ENCODE measurements at places on chromosomes 1 and 21. TPM values are rescaled to one million over a fixed set of nuclear protein-coding genes. Genes with fewer than 3 reads are reported as not detected.

Gene CHRM3
- total RNA-seq = 1.6 TPM

Gene FAM131C
- total RNA-seq = not detected

Gene TRIM45
- 1.1 TPM for total RNA-seq

Gene SLC45A3
- 1.6 TPM for total RNA-seq

Gene IRF6
- 1.9 TPM for total RNA-seq

Gene DYRK3
- 14.1 TPM for total RNA-seq

Gene WNT2B
- total RNA-seq = 2.9 TPM

Gene GRIK1
- 0.33 TPM for total RNA-seq

- H3K27ac ChIP-seq = peak overlapping the region; percentile 59
- no peaks in the 10 kb centered on the region for H3K4me1 ChIP-seq
- H3K36me3 ChIP-seq = no peaks in the 10 kb centered on the region
- DNase-seq = peak; percentile 25
- H3K27me3 ChIP-seq = no peaks in the 10 kb centered on the region
Observed at GRCh38 chr1:170586321-170587252, 54.6 kb downstream of the GORAB start.

DNA sequence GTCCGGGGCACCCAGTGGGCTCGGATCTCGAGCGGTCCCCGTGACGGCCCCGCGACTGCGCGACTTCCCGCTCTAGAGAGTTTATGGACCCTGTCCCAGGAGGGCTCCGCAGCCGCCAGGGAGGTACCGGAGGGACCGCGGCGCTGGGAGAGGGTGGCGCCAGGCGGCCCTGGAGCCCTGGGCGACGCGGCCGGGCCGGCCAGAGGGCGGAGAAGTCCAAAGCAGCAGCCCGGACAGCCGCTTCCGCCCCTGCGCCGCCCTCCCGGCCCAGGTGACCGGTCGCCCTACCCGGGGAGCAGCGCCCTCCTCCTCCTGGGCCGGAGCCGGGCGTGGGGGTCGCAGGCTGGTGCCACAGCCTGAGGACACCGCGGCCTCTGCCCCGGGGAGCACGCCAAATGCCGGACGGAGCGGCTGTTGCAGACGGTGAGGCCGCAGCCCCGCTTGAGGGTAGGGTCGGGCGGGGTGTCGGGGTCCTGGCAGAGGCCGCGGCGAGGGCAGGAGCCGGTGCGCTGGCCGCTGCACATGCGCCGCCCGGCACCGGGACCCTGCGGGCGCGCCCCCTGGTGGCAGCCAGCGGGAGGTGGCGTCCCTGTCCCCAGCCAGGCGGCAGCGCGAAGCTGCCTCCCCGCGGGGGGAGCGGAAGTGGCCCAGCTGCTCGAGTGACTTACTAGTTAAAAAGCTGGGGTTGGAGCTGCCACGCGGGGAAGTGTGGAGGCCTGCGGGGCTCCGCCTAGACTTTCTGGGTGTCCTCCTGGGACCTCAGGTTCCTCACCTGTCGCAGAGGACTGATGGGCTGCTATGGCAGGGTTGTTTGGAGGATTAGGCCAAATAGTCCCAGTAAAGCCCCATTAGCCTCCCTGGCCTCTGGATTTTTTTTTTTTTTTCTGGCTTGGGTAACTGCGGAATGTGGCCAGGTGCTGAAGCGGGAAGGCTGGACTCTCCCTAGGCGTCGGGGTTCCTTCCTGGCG lies 20.9 kb upstream of the ZNF678 start:
- no peaks in the 10 kb centered on the region for H3K36me3 ChIP-seq
- peak overlapping the region; percentile 49 for H3K27ac ChIP-seq
- peak; percentile 79 for DNase-seq
- H3K4me3 ChIP-seq = peak overlapping the region; percentile 70
- H3K27me3 ChIP-seq = no peaks in the 10 kb centered on the region

GRCh38 chr1:156498432-156499193 lies 2.0 kb downstream of the MEF2D start:
- H3K36me3 ChIP-seq = no peaks in the 10 kb centered on the region
- no peaks in the 10 kb centered on the region for H3K27me3 ChIP-seq
- DNase-seq = no peak
- H3K4me3 ChIP-seq = peak overlapping the region; percentile 90
- peak overlapping the region; percentile 100 for H3K27ac ChIP-seq
- peaks cover 52% of the 10 kb centered on the region for H3K4me1 ChIP-seq

DNA sequence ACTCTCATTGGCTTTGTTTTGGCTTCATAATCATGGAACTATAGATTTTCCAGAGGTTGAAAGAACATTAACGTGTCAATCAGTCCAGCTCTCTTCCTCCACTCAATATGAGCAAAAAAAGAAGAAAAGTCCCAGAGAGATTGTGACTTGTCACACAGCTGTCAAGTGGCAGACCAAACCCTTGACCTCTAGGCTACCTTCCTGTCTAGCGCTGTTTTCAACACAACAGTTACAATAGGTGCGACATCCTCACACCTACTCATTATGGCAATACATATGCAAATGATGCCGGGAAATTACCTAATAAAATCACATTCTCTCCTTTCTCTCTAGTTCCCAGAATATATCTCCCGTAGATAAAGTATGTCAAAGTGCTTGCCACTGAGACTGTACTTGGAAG lies 1.1 kb downstream of the WARS2 start:
- no peaks in the 10 kb centered on the region for H3K4me1 ChIP-seq
- peak overlapping the region; percentile 97 for H3K27ac ChIP-seq
- H3K27me3 ChIP-seq = no peaks in the 10 kb centered on the region
- H3K36me3 ChIP-seq = no peaks in the 10 kb centered on the region
- DNase-seq = no peak
- H3K4me3 ChIP-seq = peak overlapping the region; percentile 72

DNA sequence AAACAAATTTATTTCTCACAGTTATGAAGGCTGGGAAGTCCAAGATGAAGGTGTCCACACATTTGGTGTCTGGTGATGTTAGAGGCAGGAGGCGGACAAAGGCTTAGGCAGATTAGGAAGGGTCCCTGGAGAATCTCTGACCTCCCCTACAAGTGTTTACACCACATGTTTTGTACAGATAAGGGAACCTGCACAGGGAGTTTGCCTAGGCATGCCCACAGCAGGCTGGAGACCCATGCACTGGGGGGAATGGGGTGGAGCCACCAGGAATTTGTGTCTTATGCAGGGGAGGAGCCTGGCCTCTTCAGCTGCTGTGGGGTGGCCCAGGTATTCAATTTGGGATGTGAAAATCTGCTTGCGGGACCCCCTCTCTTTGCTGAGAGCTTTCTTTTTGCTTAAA lies 131.3 kb downstream of the PATJ start:
- H3K27ac ChIP-seq = no peak overlapping the region
- no peaks in the 10 kb centered on the region for H3K36me3 ChIP-seq

- no peaks in the 10 kb centered on the region for H3K36me3 ChIP-seq
- H3K27me3 ChIP-seq = no peaks in the 10 kb centered on the region
- no peak for DNase-seq
Observed at GRCh38 chr21:27314131-27314530, 347.2 kb upstream of the ADAMTS5 start.

- H3K4me3 ChIP-seq = no peak overlapping the region
- no peaks in the 10 kb centered on the region for H3K27me3 ChIP-seq
- H3K36me3 ChIP-seq = no peaks in the 10 kb centered on the region
- no peak overlapping the region for H3K27ac ChIP-seq
Observed at GRCh38 chr1:107804741-107805140, 160.2 kb downstream of the VAV3 start.

DNA sequence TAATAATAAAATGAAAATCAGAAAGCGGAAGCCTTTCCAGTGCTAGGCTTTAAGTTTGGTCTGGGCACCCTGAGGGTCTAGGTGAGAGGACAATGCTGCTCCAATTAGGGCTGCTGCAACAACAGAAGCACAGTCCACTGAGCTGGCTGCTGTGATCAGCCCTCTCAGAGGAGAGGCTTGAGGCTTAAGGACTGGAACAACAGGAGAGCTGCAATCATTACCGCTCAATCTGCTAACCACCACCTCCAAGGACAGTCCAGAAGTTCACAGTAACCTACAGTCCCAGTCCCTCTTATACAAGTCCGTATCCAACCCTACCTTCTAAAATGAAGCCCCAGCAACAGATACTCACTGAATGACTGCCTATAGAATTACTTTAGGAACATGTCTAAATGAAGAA lies 62.1 kb downstream of the USP24 start:
- H3K27ac ChIP-seq = no peak overlapping the region
- no peak for DNase-seq
- no peaks in the 10 kb centered on the region for H3K27me3 ChIP-seq
- H3K36me3 ChIP-seq = peaks cover 6% of the 10 kb centered on the region
- H3K4me3 ChIP-seq = no peak overlapping the region

GRCh38 chr1:212257157-212257556 lies 28.1 kb upstream of the PPP2R5A start:
- DNase-seq = no peak
- H3K4me1 ChIP-seq = no peaks in the 10 kb centered on the region
- no peak overlapping the region for H3K27ac ChIP-seq
- H3K4me3 ChIP-seq = no peak overlapping the region
- no peaks in the 10 kb centered on the region for H3K36me3 ChIP-seq

DNA sequence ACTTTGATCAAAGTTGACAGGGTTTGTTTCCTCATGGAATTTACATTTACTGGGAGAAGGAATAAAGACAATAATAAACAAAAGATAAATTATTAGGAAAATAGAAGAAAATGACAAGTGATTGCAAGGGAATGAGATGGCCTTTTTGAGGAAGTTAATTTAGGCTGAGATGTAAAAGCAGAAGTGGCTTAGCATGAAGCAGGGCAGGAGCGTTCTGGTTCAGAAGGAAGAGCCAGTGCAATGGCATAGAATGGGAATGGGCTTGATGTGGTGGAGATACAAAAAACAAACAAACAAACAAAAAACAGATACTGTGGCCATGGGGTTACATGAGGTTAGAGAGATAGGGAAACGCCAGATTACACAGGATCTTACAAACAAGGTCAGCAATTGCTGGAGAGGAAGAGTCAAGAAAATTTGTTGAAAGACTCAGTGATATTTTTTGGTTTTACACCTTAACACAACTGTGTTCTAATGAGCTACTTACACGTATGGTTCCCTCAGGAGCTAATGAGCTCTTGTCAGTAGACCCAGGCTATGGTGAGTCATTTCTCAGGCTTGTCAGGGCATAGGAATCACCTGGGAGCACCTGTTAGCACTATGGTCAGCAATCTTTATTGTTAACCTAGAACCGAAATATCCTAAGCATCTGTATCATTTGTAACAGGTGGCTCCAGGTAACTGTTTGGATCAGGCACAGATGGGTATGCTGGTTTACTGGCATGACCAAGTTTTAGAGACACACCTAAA lies 8.7 kb upstream of the CADM3 start:
- H3K4me1 ChIP-seq = no peaks in the 10 kb centered on the region
- no peak for DNase-seq
- no peak overlapping the region for H3K4me3 ChIP-seq
- no peak overlapping the region for H3K27ac ChIP-seq
- no peaks in the 10 kb centered on the region for H3K27me3 ChIP-seq

GRCh38 chr1:151508833-151509232 lies 2.4 kb upstream of the CGN start:
- no peaks in the 10 kb centered on the region for H3K36me3 ChIP-seq
- H3K27me3 ChIP-seq = no peaks in the 10 kb centered on the region
- peak overlapping the region; percentile 37 for H3K27ac ChIP-seq
- no peaks in the 10 kb centered on the region for H3K4me1 ChIP-seq
- H3K4me3 ChIP-seq = no peak overlapping the region
- no peak for DNase-seq

DNA sequence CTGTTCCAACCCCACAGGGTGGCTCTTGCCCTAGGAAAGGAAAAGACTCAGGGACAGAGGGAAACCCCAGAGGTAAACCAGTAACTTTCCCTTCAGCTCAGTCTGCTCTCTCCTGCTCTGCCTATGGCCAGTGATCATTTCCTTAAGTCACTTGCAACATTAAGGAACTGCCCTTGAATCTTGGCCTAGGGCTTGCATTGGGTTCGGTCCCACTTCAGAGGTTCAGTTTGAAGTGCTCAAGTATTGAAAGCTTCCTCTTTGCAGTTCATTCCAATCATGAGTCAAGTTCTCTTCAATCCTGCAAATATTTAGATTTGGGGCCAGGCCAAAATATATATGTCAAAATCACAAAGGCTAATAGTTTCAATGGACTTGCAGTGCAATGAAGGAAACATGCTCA lies 97.7 kb upstream of the IRF2BP2 start:
- no peaks in the 10 kb centered on the region for H3K27me3 ChIP-seq
- H3K27ac ChIP-seq = no peak overlapping the region
- H3K4me3 ChIP-seq = no peak overlapping the region
- no peaks in the 10 kb centered on the region for H3K36me3 ChIP-seq
- H3K4me1 ChIP-seq = no peaks in the 10 kb centered on the region

GRCh38 chr1:13762642-13763041 lies 62.7 kb downstream of the PRDM2 start:
- peak overlapping the region; percentile 78 for H3K27ac ChIP-seq
- no peak overlapping the region for H3K4me3 ChIP-seq
- DNase-seq = no peak
- H3K36me3 ChIP-seq = no peaks in the 10 kb centered on the region

- no peaks in the 10 kb centered on the region for H3K27me3 ChIP-seq
- H3K4me3 ChIP-seq = no peak overlapping the region
- DNase-seq = no peak
- peaks cover 10% of the 10 kb centered on the region for H3K4me1 ChIP-seq
Observed at GRCh38 chr1:47179988-47180563, 9.8 kb downstream of the PDZK1IP1 start.

GRCh38 chr1:3222042-3222692 lies 153.2 kb downstream of the PRDM16 start:
- H3K4me3 ChIP-seq = no peak overlapping the region
- no peak for DNase-seq
- H3K4me1 ChIP-seq = peaks cover 8% of the 10 kb centered on the region

DNA sequence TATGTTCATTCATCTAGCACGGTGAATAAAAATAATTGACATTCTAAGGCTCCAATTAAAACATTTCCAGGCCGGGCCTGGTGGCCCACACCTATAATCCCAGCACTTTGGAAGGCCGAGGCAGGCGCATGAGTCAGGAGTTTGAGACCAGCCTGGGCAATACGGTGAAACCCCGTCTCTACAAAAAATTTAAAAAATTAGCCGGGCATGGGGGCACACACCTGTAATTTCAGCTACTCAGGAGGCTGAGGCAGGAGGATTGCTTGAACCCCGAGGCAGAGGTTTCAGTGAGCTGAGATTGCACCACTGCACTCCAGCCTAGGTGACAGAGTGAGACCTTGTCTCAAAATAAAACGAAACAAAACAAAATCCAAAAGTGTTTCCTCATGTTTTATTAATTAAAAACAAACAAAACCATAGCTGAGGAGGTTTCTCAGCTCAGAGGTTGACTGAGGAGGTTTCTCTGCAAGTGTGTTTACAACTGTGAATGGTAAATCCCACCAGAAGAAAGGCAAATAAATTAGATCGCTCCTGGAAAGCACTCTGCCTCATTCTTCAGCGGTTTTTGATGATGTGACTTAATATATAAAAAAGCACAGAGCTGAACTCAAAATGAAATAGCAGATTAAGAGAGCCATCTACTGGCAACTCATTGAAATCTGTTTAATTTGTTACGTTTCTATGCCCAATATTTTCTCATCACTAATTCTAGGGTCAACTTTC lies 37.7 kb upstream of the ATG4C start:
- H3K36me3 ChIP-seq = no peaks in the 10 kb centered on the region
- H3K4me3 ChIP-seq = peak overlapping the region; percentile 14
- no peak overlapping the region for H3K27ac ChIP-seq
